Smooth muscle cell of trachea (primary cell): ENCODE measurements at places on chromosomes 2 and 18. TPM values are rescaled to one million over a fixed set of nuclear protein-coding genes. Genes with fewer than 3 reads are reported as not detected.

The C2orf80 gene
- total RNA-seq: not detected in 2 replicates

The MAPK4 gene
- total RNA-seq: not detected in 2 replicates

The CASP10 gene
- total RNA-seq: 6.1 and 11.6 TPM in 2 replicates

The MC2R gene
- not detected in 2 replicates for total RNA-seq

The FRZB gene
- total RNA-seq: 0.17 and 0.44 TPM in 2 replicates

The KCNJ3 gene
- total RNA-seq: not detected in 2 replicates

The GALNT14 gene
- 0.66 and 1.7 TPM in 2 replicates for total RNA-seq

The MALL gene
- 39.9 and 41.2 TPM in 2 replicates for total RNA-seq

The EIF4E2 gene
- total RNA-seq: 75.9 and 101 TPM in 2 replicates

The CNDP1 gene
- total RNA-seq: not detected in 2 replicates

The IL37 gene
- not detected in 2 replicates for total RNA-seq

The ALPI gene
- total RNA-seq: not detected in 2 replicates

The UGT1A10 gene
- not detected in 2 replicates for total RNA-seq

The ANKAR gene
- 6.1 and 8.1 TPM in 2 replicates for total RNA-seq

The B4GALT6 gene
- total RNA-seq: 2.6 and 6.0 TPM in 2 replicates

The ZNF396 gene
- total RNA-seq: 2.8 and 3.0 TPM in 2 replicates

The GALR1 gene
- total RNA-seq: under 0.01 TPM in 1 of 2 replicates, not detected in the other

The RAB27B gene
- total RNA-seq: 1.0 and 2.0 TPM in 2 replicates

The POU3F3 gene
- total RNA-seq: not detected in 2 replicates

The POLR1A gene
- 16.7 and 18.5 TPM in 2 replicates for total RNA-seq

The CIDEA gene
- total RNA-seq: 0.29 TPM in 1 of 2 replicates, not detected in the other

The MERTK gene
- total RNA-seq: 0.29 and 0.99 TPM in 2 replicates

The MSH2 gene
- total RNA-seq: 16.4 and 33.0 TPM in 2 replicates

The LOXHD1 gene
- total RNA-seq: not detected in 2 replicates

The SLC19A3 gene
- total RNA-seq: 0.17 and 0.29 TPM in 2 replicates

The MYOM1 gene
- total RNA-seq: 0.15 and 0.99 TPM in 2 replicates
